Heart right ventricle (tissue), 16 donors: ENCODE measurements at places on chromosomes 6 and 20.

DNA sequence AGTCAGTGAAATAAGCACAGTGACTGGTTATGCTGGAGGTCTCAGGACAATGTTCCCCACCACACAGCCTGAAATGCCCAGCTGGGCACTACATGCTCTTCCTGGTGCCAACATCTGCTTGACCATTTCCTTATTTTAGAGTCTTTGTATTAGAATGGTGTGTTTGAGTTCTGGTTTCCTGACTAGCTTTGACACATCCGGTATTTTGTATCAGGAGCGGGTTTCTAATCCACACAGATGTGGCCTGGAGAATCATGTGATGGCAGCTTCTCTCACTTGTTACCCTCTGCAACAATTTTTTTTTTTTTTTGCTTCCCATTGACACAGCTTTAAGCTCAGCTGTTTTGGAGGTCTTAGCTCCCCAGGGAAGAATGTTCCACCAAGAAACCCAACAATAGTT, 164.5 kb upstream of the CST7 start:
- DNase-seq = no peak
- H3K4me1 ChIP-seq = no peaks in the 10 kb centered on the region
- H3K27ac ChIP-seq = no peak overlapping the region
- H3K4me3 ChIP-seq = no peak overlapping the region

DNA sequence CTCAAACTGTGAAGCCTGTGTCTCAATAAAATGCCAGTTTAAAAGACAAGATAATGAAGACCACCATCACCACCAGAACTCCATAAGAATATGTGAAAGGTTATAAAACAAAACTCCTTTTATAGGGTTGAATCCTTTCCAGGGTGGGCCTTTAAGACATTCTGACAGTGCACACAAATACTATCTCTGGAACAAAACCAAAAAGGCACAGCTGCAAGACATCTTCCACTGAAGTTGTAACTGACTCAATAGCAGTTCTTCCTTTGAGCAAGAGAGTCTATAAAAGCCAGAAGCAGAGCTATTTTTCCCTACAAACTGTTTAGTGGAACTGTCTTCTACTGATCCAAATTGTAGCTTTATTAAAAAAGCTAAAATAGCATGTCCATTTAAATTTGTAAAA, 81.6 kb downstream of the EPB41L2 start:
- peak; percentile 59 for DNase-seq
- no peak overlapping the region for H3K4me3 ChIP-seq
- H3K27ac ChIP-seq = no peak overlapping the region
- H3K36me3 ChIP-seq = no peaks in the 10 kb centered on the region

DNA sequence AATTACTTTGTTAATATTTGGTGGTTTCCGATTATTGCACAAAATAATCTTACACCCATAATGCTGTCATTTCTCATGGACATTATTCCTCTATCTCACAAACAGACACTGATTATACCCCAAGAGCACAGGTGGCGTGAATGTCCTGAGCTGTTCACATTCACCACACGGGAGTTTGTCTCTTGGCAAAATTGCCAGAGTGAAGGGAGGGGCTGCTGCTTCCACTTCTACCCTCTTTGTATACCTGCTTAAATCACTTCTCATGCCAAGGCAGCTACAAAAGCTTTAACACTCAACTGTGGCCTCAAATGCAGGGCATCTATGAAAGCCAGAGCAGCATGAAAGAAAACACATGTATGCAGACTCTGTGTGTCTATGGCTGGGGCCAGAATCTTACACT, 41.9 kb upstream of the SLA2 start:
- no peaks in the 10 kb centered on the region for H3K27me3 ChIP-seq
- peaks cover 30% of the 10 kb centered on the region for H3K36me3 ChIP-seq
- H3K27ac ChIP-seq = no peak overlapping the region
- H3K4me1 ChIP-seq = no peaks in the 10 kb centered on the region

GRCh38 chr20:47559141-47559540, 57.5 kb downstream of the NCOA3 start:
- no peak overlapping the region for H3K4me3 ChIP-seq
- no peak for DNase-seq
- H3K4me1 ChIP-seq = no peaks in the 10 kb centered on the region

DNA sequence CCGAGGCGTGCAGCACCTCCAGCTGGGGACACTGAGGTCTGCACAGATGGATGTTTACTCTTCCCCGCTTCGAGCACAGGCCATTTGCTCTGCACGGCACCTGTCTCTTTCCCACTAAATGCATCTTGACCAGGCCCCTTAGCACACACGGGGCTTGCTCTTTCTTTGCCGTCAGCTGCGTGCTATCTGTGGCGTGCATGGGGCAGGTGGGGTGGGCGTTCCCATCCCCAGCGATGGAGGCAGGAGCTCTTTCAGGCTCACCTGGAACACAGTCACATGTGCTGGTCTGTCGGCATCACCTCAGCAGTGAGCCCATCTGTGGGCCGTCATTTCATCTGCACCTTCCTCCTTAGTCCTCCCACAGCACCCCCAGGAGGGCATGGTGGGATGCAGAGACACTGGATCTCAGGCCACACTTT, 35.1 kb downstream of the RBM38 start:
- no peaks in the 10 kb centered on the region for H3K4me1 ChIP-seq
- H3K36me3 ChIP-seq = no peaks in the 10 kb centered on the region
- H3K4me3 ChIP-seq = no peak overlapping the region
- DNase-seq = no peak

DNA sequence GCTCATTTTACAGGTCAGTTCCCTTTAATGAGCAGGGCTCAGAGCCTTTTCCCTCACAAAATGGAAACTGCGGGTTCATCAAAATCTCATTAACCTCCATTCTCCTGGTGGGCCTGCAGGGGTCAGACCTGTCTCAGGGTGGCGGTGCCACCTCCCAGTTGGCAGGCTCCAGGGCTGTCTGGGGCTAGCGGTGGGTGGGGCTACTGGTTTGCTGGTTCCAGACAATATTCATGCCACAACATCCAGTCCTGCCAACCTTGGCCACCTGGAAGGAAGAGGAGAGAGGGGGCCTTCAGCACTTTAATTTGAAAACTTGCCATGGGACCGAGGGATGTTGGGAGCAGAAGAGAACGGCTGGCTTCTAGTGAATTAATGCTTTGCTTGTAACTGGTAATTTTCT, 41.9 kb upstream of the CTNNBL1 start:
- no peak overlapping the region for H3K4me3 ChIP-seq
- H3K4me1 ChIP-seq = peaks cover 3% of the 10 kb centered on the region
- DNase-seq = peak; percentile 26

DNA sequence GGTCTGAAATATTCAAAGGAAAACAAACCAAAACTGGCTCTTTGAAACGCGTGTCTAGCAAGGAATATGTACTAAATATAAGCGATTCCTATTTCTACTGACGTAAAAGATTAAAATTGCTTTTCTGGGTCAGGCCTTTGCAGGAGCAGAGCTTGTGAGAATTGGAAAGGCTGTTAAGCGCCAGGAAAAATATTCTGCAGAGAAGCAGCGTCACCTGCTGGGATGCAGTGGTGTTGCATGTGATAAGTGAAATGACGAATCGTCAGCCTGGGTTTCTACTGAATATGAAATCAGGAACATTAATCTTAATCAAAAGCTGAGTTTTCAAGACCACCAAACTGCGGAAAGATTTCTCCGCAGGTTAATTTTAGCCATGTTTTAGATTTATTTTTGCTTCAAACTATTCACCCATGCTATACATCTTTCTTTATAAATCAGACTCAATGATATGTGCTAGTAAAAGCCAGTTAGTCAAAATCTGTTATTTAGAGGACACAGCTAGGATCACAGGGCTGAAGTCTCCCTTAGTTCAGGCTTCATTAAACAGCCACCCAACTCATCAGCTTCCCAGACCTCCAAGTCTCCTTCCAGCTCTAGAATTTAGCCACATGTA, 67.4 kb downstream of the ALDH8A1 start:
- no peaks in the 10 kb centered on the region for H3K36me3 ChIP-seq
- H3K27ac ChIP-seq = no peak overlapping the region
- H3K4me1 ChIP-seq = no peaks in the 10 kb centered on the region

GRCh38 chr6:33061987-33062386, 11.5 kb downstream of the HLA-DPA1 start:
- H3K27me3 ChIP-seq = no peaks in the 10 kb centered on the region
- H3K27ac ChIP-seq = no peak overlapping the region
- H3K36me3 ChIP-seq = no peaks in the 10 kb centered on the region
- DNase-seq = no peak
- H3K4me3 ChIP-seq = no peak overlapping the region

- DNase-seq = no peak
- no peaks in the 10 kb centered on the region for H3K27me3 ChIP-seq
- H3K4me1 ChIP-seq = no peaks in the 10 kb centered on the region
- no peak overlapping the region for H3K4me3 ChIP-seq
Observed at GRCh38 chr6:141498977-141499376, 633.7 kb upstream of the GJE1 start.

DNA sequence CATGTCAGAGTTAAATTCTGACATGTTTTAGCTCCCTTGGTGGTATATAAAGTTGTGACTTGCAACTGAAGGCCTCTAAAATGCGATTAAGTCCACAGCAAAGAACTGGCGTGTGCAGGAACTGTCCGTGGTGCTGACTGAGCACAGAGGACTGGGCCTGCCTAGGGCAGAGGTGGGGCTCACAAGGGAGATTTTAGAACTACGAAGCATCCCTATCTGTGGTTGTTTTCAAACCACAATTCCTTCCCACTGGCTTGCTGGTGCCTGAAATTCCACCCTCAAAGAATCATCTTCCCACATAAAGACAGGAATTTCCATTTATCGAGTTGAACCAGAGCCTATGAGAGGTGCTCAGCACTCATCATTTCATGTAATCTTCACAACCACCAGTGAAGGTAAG, 30.1 kb downstream of the RIMS4 start:
- no peak overlapping the region for H3K4me3 ChIP-seq
- no peaks in the 10 kb centered on the region for H3K36me3 ChIP-seq
- H3K4me1 ChIP-seq = no peaks in the 10 kb centered on the region
- no peaks in the 10 kb centered on the region for H3K27me3 ChIP-seq

DNA sequence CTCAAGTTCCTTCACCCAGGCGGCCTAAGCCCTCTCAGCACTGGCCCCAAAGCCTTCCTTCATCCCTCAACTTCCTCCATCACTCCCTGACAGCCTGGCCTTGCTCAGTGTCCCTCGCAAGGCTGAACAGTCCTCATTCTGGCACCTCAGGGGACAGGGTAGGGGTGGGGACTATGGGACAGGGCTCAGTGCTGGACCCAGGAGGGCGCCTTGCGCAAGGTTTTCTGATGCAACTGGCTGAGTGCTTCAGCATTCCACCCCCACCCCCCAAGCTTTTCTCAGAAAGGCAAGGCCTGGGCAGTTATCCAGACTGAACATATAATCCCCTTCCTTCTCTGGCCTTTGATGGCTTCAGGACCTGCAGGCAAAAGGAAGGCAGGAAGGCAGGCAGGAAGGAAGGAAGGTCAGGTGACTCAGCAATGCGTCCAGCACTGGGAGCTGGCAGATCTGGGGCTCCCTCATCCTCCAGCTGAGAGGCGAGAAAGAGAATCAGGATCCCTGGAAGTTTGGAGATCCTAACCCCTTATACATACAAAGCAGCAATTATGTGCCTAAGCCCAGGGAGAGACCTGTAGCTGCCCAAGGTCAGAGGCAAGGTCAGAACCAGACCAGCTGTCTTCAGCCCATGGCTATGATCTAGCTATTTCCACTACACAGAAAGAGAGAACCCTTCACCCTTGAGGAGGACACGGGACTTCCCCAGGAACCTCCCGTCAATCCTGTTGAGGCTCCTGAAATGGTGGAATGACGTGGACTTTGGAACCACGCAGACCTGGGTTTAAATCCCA, 8.6 kb upstream of the TRIB3 start:
- no peak overlapping the region for H3K4me3 ChIP-seq
- no peaks in the 10 kb centered on the region for H3K36me3 ChIP-seq
- peak overlapping the region; percentile 32 for H3K27ac ChIP-seq
- H3K4me1 ChIP-seq = peaks cover 28% of the 10 kb centered on the region
- no peaks in the 10 kb centered on the region for H3K27me3 ChIP-seq

GRCh38 chr6:33586108-33586640, 6.1 kb upstream of the BAK1 start:
- H3K27ac ChIP-seq = peak overlapping the region; percentile 11
- H3K27me3 ChIP-seq = no peaks in the 10 kb centered on the region
- H3K4me3 ChIP-seq = no peak overlapping the region
- H3K4me1 ChIP-seq = peaks cover 37% of the 10 kb centered on the region
- DNase-seq = no peak

DNA sequence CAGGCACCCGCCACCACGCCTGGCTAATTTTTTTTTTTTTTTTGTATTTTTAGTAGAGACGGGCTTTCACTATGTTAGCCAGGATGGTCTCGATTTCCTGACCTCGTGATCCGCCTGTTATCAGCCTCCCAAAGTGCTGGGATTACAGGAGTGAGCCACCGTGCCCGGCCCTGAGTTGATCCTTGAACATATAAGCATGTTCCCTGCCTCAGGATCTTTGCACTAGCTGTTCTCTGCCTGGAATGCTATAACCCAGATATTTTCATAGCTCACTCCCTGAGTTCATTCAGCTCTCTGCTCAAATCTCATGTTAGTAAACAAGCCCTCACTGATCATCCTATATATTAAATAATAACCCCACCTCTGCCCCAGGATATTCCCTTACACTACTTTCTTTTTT, 9.0 kb upstream of the DLK2 start:
- DNase-seq = no peak
- H3K4me1 ChIP-seq = peaks cover 27% of the 10 kb centered on the region
- no peak overlapping the region for H3K4me3 ChIP-seq
- no peaks in the 10 kb centered on the region for H3K36me3 ChIP-seq

DNA sequence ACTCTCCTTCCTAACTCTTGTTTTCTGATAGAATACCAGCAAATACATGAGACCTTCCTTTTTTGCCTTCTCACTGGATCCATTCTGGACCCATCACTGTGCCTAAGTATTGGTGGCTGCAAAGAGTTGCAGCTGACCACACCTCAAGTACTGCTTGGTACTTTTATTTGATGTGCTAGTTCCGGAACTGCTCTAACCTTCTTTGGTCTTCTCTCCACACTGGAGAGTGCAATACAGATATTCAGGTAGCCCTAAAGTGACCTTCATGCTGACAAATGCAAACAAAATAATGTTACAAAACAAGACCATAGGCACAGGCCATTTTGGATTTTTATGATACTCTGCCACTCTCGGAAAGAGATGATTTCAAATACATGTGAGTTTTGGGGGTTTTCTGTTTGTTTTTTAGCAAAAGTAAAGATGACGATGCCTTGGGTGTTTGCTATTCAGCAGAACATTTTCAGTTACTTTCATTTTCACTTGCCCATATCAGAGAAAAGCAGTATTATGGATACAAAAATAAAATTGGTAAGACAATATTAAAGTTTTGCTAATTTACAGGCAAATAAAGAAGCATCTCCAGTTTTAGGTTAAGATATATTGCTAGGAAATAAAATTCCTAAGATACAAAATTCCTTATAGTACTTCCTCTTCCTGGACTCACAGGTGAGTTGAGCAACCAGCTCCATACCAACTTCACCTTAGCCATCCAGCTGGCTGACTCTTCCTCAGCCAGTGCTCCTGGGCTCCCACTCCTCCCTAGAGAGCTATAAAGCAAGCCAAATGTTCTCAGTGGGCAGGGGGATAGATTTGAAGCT, 42.0 kb downstream of the PTPRK start:
- H3K4me3 ChIP-seq = no peak overlapping the region
- H3K4me1 ChIP-seq = peaks cover 62% of the 10 kb centered on the region
- no peak for DNase-seq
- no peaks in the 10 kb centered on the region for H3K36me3 ChIP-seq
- H3K27me3 ChIP-seq = no peaks in the 10 kb centered on the region

- peaks cover 8% of the 10 kb centered on the region for H3K4me1 ChIP-seq
- no peaks in the 10 kb centered on the region for H3K27me3 ChIP-seq
- H3K27ac ChIP-seq = no peak overlapping the region
- DNase-seq = peak; percentile 54
- no peak overlapping the region for H3K4me3 ChIP-seq
Observed at GRCh38 chr6:17831135-17831534, 124.4 kb upstream of the NUP153 start.

GRCh38 chr6:143332153-143332845, 118.2 kb downstream of the ADAT2 start:
- H3K4me3 ChIP-seq = no peak overlapping the region
- no peaks in the 10 kb centered on the region for H3K27me3 ChIP-seq
- DNase-seq = no peak
- H3K36me3 ChIP-seq = peaks cover 14% of the 10 kb centered on the region
